ENCODE measurements at places on chromosomes 2 and 18. TPM values are rescaled to one million over a fixed set of nuclear protein-coding genes. Genes with fewer than 3 reads are reported as not detected.

- H3K27me3 ChIP-seq = peaks cover 15% of the 10 kb centered on the region
- peak; percentile 78 for DNase-seq
- H3K27ac ChIP-seq = no peak overlapping the region
- H3K4me3 ChIP-seq = peak overlapping the region; percentile 65
- peaks cover 4% of the 10 kb centered on the region for H3K4me1 ChIP-seq
These were observed 6.3 kb upstream of the TEX261 start for GRCh38 chr2:71000780-71001591.

DNA sequence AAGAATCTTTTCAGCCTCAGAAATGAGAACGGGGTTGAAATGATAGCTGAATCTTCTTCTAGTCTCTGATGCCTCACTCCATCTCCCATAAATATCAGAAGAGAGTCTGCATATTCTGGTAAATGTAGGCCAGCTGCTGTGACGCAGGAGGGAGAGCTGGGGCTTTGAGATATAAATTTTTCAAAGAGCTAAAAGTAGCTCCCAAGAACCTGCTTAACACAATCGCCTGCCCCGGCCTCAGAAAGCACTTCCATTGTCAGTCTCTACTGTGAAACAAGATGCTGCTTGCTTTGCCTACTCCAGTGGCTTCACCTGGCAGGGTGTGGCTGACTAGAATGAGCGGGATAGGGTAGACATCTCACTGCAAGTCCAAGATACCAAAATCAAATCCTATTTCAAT, 105.0 kb upstream of the CCDC150 start:
- H3K27ac ChIP-seq = no peak overlapping the region
- no peak for DNase-seq
- no peak overlapping the region for H3K4me3 ChIP-seq
- H3K36me3 ChIP-seq = no peaks in the 10 kb centered on the region
- no peaks in the 10 kb centered on the region for H3K27me3 ChIP-seq
- H3K4me1 ChIP-seq = peaks cover 5% of the 10 kb centered on the region

DNA sequence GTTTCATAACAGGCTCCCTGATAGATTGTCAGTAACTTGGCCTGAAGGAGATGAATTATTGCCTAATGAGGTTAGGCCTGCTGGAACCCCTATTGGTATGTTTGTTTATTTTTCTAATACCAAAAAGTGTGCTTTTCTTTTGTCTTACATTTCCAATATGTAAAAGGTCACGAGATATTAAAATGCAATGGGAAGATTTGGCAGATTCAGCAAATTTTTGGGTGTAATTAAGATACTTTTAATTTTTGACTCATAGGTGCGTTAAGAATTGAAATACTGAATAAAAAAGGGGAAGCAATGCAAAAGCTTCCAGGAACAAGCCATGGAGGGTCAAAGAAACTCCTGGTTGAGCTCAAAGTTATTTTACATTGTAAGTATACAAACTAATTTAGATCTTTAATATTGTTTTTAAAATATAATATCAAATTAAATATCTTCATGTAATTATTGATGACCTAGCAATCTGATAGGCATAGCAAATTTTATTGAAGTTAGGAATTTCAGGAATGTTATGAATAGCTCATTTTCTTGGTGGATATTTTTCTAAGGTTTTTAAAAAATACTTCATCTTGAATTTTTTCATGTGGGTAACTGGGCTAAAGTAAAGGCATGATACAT, 52.1 kb downstream of the SMCHD1 start:
- H3K4me1 ChIP-seq = no peaks in the 10 kb centered on the region
- H3K27ac ChIP-seq = no peak overlapping the region
- no peak overlapping the region for H3K4me3 ChIP-seq

CD226 gene
- total RNA-seq = 0.92 TPM

CDH19 gene
- total RNA-seq = 0.05 TPM

POTEI gene
- 2.1 TPM for total RNA-seq

PDE6D gene
- total RNA-seq = 15.3 TPM

All from type B pancreatic cell (in vitro differentiated cells).